Activated CD4-positive, alpha-beta T cell treated with anti-CD3 and anti-CD28 coated beads, Interleukin-2, amount 10 ng/mL, durations not matched to agents 24 days and 14 days (primary cell): ENCODE measurements at places on chromosomes 7 and 10. TPM values are rescaled to one million over a fixed set of nuclear protein-coding genes. Genes with fewer than 3 reads are reported as not detected.

Gene SCIN
- not detected in 2 replicates for total RNA-seq

Gene HOXA3
- total RNA-seq: not detected in 2 replicates

Gene CALML5
- total RNA-seq: not detected in 2 replicates

Gene CTTNBP2
- not detected in 2 replicates for total RNA-seq

Gene PLEKHS1
- total RNA-seq: not detected in 2 replicates

Gene GPR15LG
- not detected in 2 replicates for total RNA-seq
